Right cardiac atrium (tissue), 5 donors: ENCODE measurements at places on chromosomes 13 and 19. TPM values are rescaled to one million over a fixed set of nuclear protein-coding genes. Genes with fewer than 3 reads are reported as not detected.

DNA sequence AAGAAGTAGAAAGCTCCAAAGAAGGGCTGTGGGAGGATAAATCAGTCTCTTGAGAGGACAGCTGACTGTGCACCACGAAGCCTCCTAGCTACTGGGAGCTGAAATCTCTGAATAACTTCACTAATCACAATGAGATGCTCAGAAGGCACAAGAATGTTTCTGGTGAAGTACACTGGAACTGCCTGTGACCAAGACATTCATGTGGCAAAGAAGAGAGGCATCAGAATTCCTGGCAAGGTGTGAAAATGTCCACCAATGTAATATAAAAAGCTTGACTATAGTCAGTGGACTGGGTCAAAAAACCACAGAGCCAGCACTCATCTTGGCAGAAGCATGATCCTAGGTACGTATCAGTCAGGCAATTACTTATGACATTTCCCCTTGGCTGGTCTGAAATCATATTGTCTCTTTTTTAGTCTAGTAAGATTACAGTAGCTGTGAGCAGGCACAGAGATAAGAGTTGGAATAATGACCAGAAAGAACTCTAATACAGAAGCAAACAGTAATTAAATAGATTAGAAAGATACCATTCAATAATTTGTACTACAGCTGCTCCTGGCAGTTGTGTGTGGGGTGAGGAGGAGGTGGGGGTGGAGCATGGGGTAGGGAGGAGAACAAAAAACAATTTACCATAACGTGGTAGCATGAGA is 434.7 kb downstream of the DIAPH3 start:
- DNase-seq: no peak

DNA sequence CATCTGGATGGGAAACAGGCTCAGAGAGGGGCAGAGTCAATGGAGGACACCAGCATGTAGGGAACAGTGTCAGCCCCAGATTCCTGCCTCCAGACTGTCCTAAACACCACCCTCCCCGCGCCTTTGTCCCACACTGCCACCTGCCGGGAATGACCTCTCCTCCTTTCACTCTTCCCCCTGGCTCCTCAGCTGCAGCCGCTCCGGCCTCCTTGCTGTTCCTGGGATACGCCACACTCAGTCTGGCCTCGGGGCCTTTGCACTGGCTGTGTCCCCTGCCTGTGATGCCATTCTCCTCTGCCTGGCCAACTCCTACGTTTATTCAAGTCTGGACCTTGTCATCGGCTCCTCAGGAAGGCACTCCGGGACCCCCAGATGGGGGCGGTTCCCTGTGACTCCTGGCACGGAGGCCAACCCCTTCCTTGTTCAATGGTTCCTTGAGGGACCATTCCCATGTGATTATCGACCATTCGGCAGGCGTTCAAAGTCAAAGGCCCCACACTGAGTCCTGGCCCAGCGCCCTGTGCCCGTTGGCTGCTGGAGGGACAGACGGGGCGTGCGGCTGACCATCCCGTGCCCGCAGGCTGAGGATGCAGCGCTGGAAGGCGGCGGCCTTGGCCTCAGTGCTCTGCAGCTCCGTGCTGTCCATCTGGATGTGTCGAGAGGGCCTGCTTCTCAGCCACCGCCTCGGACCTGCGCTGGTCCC is 15.8 kb downstream of the FUT6 start:
- no peak for DNase-seq

Gene ZNF730
- total RNA-seq: not detected

Gene CD22
- total RNA-seq: 0.76 TPM

DNA sequence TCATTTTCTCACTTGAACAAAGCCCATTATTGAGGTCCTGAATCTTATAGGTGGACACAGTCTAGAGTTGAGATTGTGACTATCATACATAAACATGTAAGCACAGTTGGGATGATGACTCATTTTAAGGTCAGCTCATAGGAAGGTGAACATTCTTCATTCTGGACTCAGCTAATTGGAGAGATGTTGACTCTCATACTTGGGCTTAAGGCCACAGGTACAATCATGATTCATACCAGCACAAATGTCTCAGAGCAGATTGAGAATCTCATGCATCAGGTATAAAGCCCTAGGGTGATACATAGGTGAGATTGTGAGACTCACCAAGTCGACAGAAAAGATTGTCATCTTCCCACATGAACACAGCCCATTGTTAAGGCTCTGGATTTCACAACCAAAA is 62.3 kb upstream of the ZNF724 start:
- no peak for DNase-seq

- no peak for DNase-seq
Observed at GRCh38 chr13:45876781-45877180, 25.2 kb upstream of the SIAH3 start.

DNA sequence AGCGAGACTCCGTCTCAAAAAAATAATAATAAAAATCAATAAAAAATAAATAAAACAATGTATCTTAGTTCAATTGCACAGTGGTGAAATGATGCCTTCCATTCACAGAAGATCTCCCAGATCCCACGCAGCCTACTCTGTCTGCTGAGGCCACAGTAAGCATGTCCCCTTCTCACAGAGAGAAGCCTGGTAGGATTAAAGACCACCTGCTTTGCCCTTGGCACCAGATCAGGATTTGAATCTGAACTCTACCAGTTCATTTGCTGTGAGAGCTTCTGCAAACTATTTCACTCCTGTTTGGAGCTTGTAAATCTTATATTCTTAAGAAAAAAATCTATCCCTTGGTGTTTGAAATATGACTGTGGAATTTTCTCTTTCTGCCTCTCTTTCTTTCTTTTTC is 2.2 kb upstream of the SLC7A1 start:
- no peak for DNase-seq

Gene KLK5
- not detected for total RNA-seq

Gene PODNL1
- 3.2 TPM for total RNA-seq

DNA sequence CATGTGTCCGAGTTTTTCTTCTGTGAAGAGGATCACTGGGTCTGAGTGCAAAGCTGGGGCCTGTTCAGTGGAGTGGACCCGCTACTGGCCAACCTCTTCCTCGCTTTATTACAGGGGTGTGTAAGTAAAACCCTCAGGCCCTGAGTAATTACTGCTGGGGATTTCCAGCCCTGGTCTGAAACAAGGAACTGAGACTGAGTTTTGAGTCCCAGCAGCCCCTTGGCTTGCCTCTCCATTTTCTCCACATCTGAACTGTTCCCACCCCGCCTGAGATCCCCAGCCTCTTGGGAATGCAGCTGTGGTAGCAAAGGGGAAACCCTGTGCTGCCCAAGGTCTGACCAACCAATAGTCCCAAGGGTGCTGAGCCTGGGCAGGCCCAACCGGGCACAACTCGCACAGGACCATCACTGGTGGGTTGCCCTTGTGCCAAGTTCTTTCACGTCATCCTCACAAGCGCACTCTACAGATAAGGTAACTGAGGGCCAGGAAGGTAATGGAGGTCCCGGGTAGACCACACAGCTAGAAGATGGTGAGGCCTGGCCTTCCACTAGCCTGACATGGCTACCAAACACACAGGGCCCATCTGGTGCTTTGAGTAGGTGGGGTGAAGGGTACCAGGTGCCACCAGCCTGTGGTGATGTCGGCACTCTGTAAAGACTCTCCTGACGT is 13.7 kb upstream of the SLC35E1 start:
- no peak for DNase-seq

Gene SHANK1
- total RNA-seq: 0.32 TPM
